ENCODE measurements at places on chromosomes 6 and 20. TPM values are rescaled to one million over a fixed set of nuclear protein-coding genes. Genes with fewer than 3 reads are reported as not detected.

The CPXM1 gene
- total RNA-seq, result 76.3 TPM

The BPIFA1 gene
- not detected for total RNA-seq

The POU5F1 gene
- 17.2 TPM for total RNA-seq

The PDYN gene
- total RNA-seq, result 0.12 TPM

The NRN1 gene
- 0.74 TPM for total RNA-seq

The SLC32A1 gene
- total RNA-seq, result 0.04 TPM

The TRAPPC3L gene
- not detected for total RNA-seq

The TCF21 gene
- total RNA-seq, result 0.22 TPM

The RAD21L1 gene
- not detected for total RNA-seq

The ACOT13 gene
- total RNA-seq, result 12.0 TPM

The SLC12A5 gene
- total RNA-seq, result 0.77 TPM

The KLC4 gene
- total RNA-seq, result 12.6 TPM

The ADGRF4 gene
- total RNA-seq, result not detected

The STX11 gene
- total RNA-seq, result 0.06 TPM

The LAMA4 gene
- 0.50 TPM for total RNA-seq

The HLA-G gene
- not detected for total RNA-seq

The DLK2 gene
- total RNA-seq, result not detected

The ANGPT4 gene
- 0.06 TPM for total RNA-seq

The TPD52L1 gene
- total RNA-seq, result 2.7 TPM

The ABHD16B gene
- total RNA-seq, result not detected

The RAB23 gene
- total RNA-seq, result 43.7 TPM

The POU3F2 gene
- total RNA-seq, result 8.8 TPM

The SLC22A3 gene
- total RNA-seq, result 0.06 TPM

The ADTRP gene
- not detected for total RNA-seq

All from neural progenitor cell (in vitro differentiated cells).